ENCODE measurements at places on chromosomes 5 and 9.

DNA sequence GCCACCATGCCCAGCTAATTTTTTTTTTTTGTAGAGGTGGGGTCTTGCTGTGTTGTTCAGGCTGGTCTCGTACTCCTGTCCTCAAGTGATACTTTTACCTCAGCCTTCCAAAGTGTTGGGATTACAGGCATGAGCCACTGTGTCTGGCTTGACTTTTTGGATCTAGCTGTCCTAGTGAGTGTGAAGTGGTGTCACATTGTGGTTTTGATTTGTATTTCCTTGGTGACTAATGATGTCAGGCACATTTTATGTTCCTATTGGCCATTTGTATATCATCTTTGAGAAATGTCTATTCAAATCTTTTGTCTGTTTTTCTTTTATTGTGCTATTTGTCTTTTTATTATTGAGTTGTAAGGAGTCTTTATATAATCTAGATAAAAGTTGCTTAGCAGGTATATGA, 53.5 kb upstream of the MCCC2 start:
- no peak for DNase-seq

- no peak for DNase-seq
Observed at GRCh38 chr5:95068289-95068910, 216.5 kb downstream of the MCTP1 start.

DNA sequence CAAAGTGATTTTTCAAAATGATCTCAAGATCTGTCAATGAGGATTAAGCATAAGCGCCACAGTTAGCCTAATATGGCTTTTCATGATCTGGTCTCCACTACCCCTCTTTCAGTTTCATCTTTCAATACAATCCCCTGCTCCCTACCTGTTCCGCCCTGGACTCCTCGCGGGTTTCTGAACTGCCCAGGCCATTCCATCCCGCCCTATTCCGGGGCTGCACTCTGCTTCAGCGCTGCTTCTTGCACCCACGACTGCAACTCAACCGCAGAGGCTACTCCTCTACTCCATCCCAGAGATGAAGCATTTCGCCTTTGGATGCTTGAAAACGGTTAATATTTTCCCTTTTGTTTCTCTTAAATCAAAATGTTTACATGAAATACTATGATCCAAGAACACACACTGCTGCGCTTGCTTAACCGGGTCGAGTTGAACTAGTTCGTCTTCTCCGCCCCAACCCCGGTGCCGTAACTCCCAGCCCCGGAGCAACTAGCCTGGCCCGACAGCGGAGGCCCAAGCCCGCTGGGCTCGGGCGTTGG, 716 bp upstream of the OTULIN start:
- peak; percentile 50 for DNase-seq

DNA sequence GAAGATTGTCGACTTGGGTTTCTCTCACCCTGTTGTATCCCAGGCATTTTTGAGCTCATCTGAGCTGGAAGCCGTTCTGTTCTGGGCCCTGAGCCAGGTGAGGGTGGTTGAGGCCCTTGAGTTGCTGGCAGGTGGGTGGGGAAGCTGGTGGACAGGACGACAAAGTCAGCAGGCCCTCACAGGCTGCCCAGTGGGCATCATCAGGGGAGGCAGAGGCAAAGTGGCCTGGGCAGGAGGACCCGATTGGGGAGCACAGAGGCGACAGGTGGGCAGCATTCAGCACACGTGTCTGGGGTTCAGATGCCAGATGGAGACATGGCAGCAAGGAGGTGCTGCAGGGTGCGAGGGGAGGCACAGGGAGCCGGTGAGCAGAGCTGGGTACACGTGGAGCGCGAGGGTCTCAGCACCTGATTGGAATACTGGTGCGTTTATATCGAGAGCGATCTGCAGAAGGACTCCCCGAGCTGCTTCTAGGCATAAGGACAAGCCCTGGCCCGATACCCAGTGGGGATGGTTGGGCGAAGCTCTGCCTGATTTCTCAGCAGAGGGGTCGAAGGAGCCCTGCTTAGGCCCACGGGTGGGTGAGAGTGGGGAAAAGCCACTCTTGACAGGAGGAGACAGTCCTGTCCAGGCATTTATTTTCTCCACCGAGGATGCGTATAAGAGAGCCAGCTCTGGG, 49.0 kb upstream of the SUSD3 start:
- no peak for DNase-seq

DNA sequence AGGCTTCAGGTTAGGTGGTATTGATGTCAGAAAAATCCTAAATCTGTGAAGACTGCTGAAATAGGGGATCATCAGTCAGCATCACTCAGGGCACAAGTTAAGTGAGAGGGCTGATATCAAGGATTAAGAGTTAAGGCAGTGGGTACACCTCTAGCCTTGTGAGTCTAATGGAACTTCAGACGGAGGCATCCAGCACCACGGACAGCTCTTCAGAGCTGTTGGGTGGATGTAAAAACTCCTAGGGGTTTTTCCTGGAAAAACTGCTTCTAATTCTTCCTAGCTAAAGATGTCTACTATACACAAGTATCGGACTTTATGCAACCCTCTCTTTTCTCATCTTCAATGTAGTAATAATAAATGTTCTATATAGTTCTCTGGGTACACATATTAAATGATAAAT, 165.9 kb downstream of the SH3GL2 start:
- no peak for DNase-seq

DNA sequence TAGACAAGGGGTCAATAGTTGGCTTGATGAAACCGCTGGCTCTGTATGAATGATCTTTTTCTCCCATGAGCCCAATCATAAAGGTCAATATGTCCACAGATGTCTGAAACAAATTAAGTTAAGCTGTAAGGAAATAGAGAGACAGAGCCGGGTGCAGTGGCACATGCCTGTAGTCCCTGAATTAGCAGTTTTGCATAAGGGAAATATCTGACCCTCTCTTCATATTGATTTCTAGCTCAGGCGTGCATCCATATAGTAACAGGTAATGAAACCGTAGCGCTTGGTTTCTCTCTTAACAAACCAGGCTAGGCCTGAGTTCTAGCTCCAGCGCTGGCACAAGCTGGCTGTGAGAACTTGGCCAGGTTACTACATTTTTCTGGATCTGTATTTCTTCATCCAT, 118.1 kb upstream of the ERCC6L2 start:
- no peak for DNase-seq

- DNase-seq: no peak
Observed at GRCh38 chr5:177367981-177368868, 10.5 kb downstream of the RGS14 start.
